ENCODE measurements at places on chromosomes 16 and 17. TPM values are rescaled to one million over a fixed set of nuclear protein-coding genes. Genes with fewer than 3 reads are reported as not detected.

GRCh38 chr17:75943491-75943890 lies 2.6 kb upstream of the FBF1 start:
- DNase-seq, result no peak

- no peak for DNase-seq
Measured at GRCh38 chr16:87840271-87840978, 28.9 kb downstream of the SLC7A5 start.

DNA sequence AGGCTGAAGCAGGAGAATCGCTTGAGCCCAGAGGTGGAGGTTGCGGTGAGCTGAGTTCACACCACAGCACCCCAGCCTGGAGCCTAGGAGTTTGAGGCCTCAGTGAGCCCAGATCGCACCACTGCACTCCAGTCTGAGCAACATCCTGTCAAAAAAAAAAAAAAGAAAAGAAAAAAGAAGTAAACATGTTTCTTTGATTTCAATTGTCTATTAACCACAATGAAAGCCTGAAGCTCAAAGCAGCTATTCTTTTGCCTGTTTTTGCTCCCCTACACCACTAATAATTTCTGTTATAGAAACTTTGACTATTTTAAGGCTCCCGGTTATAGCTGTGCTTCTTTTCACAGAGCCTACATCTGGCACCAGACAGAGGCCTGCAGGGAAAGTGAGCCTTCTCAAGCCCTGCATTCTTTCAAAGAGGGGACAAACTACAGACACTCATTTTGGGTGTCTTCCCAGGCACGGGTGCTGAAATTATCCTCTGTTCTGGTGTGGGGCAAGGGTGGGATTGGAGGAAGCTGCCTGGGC lies 14.2 kb upstream of the SLC52A1 start:
- peak; percentile 64 for DNase-seq

Gene UNK
- 18.6 TPM for total RNA-seq

Gene MYL4
- 1,072 TPM for total RNA-seq

DNA sequence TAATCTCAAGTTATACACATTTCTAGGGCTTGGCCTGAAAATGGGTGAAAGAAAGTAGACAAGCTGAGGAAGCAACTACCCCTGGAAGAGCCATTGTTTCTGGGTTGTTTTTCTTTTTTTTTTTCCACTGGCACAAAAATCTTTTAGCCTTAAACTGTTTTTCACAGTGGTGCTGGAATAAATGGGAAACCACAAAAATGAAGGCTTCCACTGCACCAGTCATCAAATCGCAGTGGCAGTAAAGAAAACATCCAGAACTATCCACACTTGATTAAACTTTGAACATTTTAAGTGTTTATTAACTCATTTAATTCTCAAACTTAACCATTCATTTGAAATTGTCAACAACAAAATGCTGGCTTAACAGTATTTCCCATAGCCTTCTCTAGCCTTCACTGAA lies 14.3 kb downstream of the CMTM4 start:
- no peak for DNase-seq

Gene KRTAP1-1
- total RNA-seq, result not detected

Gene CALB2
- 0.18 TPM for total RNA-seq

Gene RSKR
- total RNA-seq, result 7.4 TPM

GRCh38 chr16:68406458-68407152 lies 41.7 kb downstream of the SMPD3 start:
- peak; percentile 22 for DNase-seq

DNA sequence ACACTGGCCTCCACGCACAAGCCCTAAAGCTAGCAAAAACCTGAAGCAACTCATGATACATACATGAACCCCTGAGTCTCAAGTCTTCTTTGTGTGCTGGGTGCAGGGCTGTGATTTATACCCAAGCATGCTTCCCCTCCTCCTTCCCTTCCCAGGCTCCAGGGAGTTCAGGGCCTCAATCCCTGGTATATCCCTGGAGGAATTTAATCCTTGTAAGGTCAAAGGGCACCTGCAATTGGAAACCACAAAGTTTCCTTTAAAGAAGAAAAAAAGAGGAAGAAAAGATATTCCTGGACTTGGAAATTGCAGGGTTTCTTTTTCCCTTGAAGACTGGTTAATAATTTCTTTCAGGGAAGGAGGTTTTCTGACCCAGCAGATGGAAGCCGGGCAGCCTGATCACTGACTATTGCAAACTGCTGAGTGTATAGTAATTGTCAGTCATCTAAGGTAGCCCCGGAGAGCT lies 182.3 kb downstream of the AATF start:
- peak; percentile 28 for DNase-seq

Gene MYH4
- total RNA-seq, result 0.09 TPM

- no peak for DNase-seq
Measured at GRCh38 chr17:7403043-7403726, 712 bp downstream of the TMEM256 start.

GRCh38 chr17:70653850-70654249 lies 484.5 kb downstream of the KCNJ2 start:
- no peak for DNase-seq

- no peak for DNase-seq
Measured at GRCh38 chr17:17516941-17517720, 20.9 kb upstream of the RASD1 start.

Gene GRAPL
- 1.1 TPM for total RNA-seq

Data from muscle of leg (tissue), 16 donors.